ENCODE measurements at places on chromosomes 12 and 14.

GRCh38 chr14:56338674-56339073 lies 220.5 kb downstream of the PELI2 start:
- DNase-seq: no peak

GRCh38 chr12:46224386-46224785 lies 44.5 kb downstream of the SLC38A1 start:
- no peak for DNase-seq

DNA sequence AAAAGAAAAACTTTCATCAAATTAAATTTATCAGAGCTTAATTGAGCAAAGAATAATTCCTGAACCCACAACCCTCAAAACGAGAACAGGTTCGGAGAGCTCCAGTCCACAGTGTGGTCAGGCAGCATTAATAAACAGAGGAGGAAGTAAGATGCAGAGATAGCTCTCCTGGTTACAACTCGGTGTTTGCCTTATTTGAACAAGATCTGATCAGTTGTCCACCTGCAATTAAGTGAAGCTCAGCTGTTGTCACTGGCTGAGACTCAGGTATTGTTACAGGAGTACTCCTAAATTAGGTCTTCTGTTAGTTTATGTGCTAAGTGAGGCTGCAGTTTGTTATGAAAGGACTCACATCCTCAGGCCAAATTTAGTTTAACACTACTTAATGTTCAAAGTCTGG lies 451.4 kb upstream of the PDE3A start:
- no peak for DNase-seq

- no peak for DNase-seq
Observed at GRCh38 chr12:101813117-101813516, 17.6 kb downstream of the GNPTAB start.

DNA sequence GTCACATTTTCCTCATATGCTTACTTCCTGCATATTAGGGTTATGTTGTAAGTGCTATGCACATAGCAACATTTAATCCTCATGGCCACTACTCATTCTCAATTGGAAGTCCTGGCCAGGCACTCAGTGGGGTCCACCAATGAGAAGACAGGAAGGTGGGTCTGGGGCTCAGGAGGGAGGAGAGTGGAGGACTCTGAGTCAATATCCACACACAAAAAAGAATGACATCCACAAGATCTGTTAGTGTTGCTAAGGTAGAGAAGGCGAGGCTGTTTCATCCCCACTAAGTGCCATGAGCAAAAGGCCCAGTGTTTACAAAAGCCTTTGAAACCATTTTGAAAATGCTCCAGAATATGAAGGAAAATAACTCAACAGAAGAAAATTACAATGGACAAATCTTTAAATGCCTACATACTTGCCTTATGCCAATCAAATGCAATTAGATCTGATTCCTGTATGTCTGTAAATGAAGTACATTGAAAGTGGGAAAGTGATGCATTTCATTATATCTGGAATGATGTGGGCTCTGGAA lies 53.9 kb downstream of the EID3 start:
- DNase-seq: no peak

DNA sequence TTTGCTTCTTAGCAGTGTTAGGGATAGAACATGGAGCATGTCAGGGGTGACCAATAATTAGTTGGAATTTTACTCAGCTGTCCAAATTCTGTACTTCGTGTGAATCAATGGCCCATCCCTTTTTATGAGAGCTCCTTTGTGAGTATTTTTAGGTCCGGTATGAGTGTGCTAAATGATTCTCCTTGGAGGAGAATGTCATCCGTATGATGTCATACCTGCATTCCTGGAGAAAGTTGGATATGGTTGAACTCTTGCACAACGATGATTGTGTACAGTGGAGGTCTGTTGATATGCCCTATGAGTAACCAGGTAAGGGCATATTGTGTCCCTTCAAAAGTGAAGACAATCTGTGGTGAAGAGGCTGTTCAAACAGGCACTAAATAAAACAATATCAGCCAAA lies 400.8 kb downstream of the GXYLT1 start:
- no peak for DNase-seq

- DNase-seq: no peak
Observed at GRCh38 chr12:30965613-30965985, 39.1 kb downstream of the TSPAN11 start.

DNA sequence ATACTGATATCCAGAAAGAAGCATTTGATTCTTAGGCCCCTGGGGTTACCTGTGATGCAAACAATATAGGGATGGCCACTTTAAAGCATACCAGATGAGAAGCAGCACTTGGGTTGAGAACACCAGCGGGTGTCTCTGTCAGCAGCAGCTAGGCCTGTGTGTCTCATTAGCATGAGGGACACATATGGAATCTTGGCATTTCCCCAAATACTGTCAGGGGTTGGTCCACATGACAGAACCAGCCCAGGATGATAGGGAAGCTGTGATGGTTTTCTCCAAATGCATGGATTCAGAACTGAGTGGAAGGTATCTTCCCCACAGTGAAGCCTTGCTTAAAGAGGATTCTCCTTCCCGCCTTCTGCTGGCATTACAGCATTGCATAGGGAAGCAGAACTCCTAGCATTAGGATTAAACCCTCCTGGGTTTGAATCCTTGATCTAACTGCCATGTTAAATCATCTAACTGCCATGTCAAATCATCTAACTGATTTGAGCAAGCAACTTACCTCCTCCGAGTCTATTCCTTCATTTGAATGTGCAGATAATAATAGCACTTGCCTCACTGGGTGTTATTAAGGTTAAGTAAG lies 111.5 kb upstream of the WSCD2 start:
- no peak for DNase-seq

DNA sequence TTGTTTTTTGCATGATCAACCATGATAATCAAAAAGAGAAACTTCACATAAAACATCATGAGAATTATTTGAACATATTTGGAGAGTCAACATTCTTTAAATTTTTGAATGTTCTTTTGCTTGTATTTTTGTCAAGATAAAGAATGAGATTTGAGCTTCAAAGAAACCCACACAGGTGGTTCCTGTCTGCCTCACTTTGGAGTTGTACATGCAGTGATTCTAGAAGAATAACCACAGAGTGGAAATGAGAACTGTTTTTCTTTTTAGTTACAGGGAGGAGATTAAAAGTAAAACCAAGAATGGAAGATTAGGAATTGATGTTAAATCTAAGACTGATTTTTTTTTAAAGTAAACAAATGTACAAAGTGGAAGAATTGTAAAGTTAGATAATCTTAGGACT lies 2.3 kb upstream of the ZNF705A start:
- DNase-seq: no peak

DNA sequence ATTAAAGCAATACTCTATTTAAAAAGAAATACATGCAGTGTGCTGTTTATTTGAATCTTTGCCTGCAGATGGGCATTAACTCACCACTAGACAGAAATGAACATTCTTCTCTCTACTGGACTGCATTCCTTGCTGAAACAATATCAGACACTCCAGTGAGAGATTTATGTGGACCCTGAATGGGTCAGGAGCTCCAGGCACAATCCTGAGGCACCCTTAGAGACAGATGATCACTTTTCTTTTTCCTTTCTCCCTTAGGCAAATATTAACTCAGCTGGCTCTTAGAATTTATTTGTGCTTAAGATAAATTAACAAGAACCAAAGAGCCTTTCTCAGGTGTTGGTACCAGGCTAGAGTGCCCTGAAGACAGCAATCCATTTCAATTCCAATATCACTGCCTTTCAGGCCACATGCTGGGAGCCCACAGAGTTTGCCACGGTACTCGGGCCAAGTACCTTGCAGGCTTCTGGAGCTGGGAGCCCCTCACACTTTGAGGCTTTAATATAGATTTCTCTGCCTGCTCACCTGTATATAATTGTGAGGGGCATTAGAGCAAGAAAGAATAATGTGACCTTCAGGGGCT lies 173.0 kb downstream of the EMP1 start:
- DNase-seq: no peak

DNA sequence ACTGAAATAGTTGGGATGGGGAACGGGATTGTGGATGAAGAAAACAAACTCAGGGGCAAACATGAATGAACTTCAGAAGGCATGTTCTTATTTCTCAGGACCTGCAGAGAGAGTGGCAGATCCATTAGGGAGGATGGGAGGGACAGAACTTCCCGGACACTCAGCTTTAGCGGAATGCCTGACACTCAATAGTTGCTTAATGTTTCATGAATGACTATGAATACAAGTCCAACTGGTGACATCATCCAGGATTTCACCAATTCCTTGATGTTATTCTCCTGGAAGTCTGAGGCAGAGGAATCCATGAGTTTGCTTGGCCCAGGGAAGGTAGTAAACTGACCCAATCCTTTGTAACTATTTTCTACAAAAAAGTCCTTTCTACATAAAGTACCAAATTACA lies 37.8 kb upstream of the LRRC10 start:
- no peak for DNase-seq

- DNase-seq: no peak
Observed at GRCh38 chr12:43758247-43758727, 303 bp downstream of the PUS7L start.

- DNase-seq: no peak
Observed at GRCh38 chr12:104816845-104817503, 141.1 kb downstream of the SLC41A2 start.

Measured in GOT3 (cell line).